K562 (cell line): ENCODE measurements at places on chromosomes 11 and 22. TPM values are rescaled to one million over a fixed set of nuclear protein-coding genes. Genes with fewer than 3 reads are reported as not detected.
A peak's percentile ranks its signal among the peaks of the same experiment; 100 is the strongest.

RIMBP3C gene
- total RNA-seq = 0.89 and 0.98 TPM in 2 replicates

TMEM191C gene
- 5.8 and 7.1 TPM in 2 replicates for total RNA-seq

SHISAL1 gene
- not detected in 2 replicates for total RNA-seq

- DNase-seq = no peak
These were observed 34.8 kb upstream of the CCDC34 start for GRCh38 chr11:27397624-27398399.

POU2AF2 gene
- not detected in 2 replicates for total RNA-seq

MEI1 gene
- total RNA-seq = 0.31 and 0.47 TPM in 2 replicates

GRCh38 chr22:38950527-38951295 lies 6.7 kb upstream of the APOBEC3A start:
- DNase-seq = peak; percentile 37

PHOX2A gene
- total RNA-seq = not detected in 2 replicates

DNA sequence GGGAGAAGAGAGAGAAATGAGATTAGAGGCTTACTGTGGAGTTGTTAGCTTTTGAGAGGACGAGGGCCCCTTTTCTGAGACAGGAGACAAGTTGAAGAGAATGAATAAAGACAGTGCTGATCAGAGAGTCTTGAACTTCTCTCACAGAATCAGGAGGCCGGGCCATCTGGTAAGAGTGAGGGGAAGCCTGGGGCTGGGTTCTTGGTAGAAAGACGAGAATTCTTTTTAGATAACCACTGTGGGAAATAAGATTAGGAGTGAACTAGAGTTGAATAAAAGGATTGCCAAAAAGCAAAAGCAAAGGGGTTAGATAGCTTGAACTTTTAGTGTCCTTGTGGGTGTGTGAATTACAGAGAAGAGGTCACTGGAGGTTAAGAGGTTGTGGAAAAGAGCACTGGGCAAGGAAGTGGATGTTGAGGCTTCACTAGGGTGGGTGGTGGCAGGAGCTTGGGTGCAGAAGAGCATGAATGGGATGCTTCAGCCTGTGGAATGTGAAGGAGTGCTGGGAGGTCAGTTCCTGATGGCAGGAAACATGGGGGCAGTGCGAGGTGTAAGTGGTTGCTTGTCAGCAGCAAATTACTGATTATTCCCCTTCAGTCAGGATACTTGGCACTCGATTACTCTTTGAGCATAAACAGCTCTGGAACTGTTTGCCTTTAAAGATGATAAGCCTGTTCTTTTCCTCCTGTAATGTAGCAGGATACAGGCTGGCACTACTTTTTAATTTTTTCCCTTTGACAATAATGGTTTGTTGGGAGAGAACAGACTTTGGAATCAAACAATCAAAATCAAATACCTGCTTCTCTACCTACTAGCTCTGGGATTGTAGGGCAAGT lies 98.3 kb downstream of the ARHGAP42 start:
- no peak for DNase-seq

HEPHL1 gene
- total RNA-seq = not detected in 2 replicates

DNA sequence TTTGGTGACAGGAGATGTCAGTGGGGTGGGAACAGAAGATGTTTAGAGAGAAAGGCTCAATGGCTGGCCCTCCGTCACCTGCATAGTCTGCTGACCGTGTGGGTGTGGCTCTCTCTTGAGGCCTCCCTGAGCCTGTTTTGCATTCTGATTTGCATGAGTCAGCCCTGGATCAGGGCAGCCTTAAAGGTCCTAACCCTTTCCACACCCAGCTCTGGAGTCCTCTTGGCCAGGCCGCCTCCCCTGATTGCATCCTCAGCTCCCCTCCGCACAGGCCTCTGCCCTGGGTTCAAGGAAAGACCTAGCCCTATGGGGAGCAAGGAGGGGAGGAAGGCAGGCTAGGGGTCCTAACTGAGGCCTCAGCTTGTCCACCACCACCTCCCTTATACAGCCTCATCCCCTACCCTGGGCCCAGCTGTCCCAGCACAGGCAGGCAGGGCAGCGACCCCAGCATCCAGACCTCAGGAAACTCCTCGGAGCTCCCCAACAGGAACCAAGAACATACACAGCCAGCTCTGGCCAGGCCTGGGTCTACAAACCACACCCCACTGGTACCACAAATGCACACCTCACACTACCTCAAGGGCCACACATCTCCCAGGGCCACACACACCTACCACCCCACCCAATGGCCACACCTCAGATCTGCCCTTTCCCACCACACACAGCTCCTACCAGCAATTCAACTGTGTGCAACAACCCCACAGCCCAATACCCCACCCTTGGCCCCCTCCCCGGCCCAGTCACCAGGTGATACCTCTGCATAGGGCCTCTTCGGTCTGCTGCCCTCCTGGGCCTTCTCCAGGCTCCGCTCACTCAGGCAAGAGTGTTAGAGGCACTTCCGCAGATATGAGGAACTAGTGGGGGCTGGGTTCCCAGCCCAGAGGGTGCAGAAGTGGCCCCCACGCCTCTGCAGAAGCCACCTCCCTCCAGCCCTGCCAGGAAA lies 13.7 kb downstream of the ARAP1 start:
- peak; percentile 70 for DNase-seq
